NCI-H187 (cell line): ENCODE measurements at places on chromosomes 2 and 18.
A peak's percentile ranks its signal among the peaks of the same experiment; 100 is the strongest.

DNA sequence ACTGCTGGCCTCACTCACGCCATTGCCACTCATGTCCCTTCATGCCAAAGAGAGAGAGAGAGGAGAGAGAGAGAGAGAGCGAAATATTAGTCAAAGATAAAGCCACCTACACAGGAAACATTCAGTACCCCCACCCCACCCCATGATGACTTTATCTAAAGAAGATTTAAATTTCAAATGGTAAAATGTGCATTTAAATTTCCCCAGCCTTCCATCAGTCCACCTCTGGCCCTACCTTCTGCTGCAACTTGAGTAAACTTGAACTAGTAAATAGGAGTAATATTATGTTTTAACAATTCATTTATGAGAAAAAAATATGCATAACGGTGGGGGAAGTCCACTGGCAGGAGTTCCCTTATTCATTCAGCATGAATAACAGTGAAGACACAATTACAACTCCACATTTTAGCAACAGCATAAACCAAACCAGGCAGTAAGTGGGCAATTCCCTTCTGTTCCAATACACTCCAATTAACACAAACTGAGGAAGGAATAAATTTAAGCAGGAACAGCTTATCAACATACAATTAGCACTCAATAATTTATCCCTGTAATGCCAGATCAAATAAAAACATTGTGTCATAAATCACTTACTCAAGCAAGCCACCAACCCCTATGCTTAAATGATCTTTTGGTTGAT lies 264.2 kb downstream of the LNPK start:
- DNase-seq = no peak

DNA sequence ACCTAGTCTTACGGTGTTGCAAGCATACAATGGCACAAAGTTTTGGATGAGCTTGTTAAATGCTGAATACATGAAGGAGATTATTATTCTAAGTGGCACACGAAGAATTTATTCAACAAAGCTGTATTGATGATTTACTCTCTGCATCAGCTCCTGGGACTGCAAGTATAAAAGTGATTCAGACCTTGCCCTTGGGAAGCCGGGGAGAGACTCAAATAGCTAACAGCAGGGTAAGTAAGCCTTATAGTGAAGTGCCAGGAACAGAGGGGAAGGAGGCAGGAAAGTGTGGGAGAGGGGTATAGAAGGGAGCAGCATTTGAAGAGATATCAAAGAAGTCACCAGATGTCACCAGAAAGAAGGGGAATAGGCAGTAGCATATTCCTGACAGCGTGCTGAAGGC lies 115.4 kb downstream of the MCFD2 start:
- no peak for DNase-seq

DNA sequence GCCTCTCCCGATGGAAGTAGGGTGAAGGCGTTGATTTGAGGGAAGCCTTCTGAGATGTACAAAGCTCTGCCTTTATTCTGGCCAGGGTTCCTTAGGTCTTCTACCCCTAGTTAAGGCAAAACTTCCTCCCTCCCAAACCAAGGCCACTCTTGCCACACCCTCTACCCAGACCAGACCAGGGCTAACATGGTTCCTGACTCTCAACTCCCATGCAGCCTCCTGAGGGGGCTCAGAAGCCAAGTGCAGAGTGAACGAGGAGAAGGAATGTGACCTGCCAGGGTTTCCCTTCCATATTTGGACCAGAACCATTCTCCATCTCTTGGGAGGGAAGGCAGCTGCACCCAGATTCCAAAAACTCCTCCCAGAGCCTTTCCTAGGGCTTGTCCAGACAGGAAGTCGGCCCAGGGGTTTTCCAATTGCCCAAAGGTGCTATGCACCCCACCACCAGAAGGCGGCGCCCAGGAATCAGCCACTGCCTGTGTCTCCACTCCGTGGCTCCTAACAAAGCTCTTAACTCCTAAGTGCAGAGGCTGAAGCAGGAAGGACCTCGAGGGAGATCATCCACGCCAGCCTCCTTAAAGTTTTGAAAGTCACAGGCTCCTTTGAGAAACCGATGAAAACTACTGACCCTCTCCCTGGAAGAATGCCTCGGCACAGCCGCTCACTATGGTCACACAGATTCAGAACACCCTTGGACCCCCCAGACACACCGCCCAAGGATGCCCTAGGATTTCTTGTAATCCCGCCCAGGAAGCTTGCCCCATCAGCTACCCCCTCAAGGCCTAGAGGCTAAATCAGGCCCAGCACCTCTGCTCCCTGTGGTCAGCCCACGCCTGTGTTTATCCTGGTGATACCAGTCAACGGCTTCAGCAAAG lies 157.8 kb downstream of the SMAD2 start:
- peak; percentile 18 for DNase-seq

GRCh38 chr2:9573013-9573720 lies 17.5 kb upstream of the ADAM17 start:
- no peak for DNase-seq

DNA sequence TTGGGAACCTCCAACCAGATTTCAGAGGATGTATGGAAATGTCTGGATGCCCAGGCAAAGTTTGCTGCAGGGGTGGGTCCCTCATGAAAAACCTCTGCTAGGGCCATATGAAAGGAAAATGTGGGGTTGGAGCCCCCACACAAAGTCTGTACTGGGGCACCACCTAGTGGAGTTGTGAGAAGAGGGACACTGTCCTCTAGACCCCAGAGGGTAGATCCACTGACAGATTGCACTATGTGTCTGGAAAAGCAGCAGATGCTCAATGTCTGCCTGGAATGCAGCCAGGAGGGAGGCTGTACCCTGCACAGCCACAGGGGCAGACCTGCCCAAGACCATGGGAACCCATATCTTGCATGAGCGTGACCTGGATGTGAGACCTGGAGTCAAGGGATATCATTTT lies 573.7 kb upstream of the NXPH2 start:
- DNase-seq = no peak

GRCh38 chr2:10774394-10774793 lies 38.2 kb downstream of the PDIA6 start:
- no peak for DNase-seq

- no peak for DNase-seq
Observed at GRCh38 chr18:69770238-69770637, 177.4 kb downstream of the CD226 start.

GRCh38 chr18:70331456-70332097 lies 42.7 kb downstream of the SOCS6 start:
- DNase-seq = no peak

DNA sequence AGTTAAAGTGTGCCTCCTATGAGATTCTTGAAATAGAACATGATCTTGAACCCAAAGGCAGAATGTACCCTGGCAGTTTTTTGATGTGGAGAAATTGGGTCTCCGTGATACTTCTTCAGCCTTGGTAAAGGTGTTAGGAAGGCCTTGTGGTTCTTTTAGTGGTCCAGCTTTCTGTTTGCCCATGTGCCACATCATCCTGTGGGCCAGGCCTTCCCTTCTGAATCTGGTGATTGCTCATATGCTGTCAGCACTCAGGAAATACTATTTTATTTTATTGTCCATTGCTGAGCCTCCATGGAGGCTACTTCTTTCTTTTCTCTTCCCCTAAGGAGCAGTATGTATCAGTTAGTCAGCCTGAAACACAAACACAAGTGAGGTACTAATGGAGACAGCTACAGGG lies 52.9 kb downstream of the CCDC141 start:
- DNase-seq = no peak

DNA sequence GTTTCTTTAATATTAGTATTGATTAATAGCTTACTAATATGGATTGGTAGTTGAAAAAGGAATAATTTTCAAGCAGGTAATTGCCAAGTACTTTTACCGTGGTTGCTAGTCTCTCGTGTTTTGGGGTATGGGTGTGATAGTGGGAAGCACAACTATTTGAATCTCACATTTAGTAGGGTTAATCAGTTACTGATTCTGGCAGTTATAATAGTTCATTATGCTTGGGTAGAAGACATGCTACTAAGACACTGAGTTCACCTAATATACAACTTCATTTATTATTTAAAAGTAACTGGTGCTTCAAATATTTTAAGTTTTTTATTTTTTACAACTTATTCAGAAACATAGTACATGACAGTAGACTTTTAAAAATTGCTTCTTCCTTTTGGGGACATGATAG lies 33.5 kb downstream of the SOCS6 start:
- no peak for DNase-seq

- no peak for DNase-seq
Observed at GRCh38 chr18:49628881-49629795, 67.3 kb downstream of the LIPG start.

DNA sequence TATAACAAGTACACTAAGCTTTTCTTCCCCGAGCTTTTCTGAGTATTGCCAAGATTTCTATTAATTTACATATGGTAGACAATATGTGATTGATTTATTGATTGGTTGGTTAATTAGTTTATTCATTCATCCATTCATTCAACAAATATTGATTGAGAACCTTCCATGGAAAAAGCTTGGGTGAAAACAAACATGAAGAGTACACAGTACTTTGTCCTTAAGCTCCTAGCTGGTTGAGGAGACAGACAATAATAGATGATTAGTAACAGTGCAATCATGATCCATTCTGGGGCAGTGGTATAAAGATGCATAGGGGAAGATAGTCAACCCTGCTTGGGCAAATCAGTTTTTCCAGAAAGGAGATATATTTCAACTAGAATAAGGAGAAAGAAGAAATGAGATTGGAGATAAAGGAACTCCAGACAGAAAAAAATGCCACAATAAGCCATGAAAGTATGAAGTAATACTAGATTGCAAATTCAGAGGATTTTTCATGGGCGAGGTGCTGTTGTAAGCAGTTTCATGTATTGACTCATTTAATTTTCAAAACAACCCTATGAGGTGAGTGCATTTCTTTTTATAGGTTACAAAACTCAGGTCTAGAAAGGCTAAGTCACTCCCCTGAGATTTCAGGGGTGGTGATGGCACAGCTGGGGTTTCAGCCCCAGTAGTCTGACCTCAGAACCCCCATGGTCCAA lies 129.5 kb downstream of the RND3 start:
- no peak for DNase-seq

- DNase-seq = no peak
Observed at GRCh38 chr2:70716131-70716743, 51.8 kb downstream of the ADD2 start.

DNA sequence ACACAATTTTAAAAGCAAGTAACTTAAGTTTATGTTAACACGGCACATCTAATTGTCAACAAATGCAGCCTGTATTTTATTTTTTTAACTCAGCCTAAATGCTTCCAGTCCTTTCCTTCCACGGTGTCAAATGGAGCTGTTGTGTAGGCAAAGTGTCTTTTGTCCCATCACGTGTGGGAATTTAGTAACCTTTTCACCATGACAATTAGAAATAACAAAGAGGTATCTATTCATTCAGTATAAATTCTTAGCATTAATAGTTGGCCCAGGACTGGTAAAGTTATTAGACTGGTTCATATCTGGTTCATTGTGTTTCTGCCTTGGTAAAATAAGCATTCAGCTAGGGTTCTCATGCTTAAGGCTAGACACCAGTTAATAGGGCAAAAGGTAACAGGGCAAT lies 47.9 kb downstream of the FRZB start:
- DNase-seq = no peak

DNA sequence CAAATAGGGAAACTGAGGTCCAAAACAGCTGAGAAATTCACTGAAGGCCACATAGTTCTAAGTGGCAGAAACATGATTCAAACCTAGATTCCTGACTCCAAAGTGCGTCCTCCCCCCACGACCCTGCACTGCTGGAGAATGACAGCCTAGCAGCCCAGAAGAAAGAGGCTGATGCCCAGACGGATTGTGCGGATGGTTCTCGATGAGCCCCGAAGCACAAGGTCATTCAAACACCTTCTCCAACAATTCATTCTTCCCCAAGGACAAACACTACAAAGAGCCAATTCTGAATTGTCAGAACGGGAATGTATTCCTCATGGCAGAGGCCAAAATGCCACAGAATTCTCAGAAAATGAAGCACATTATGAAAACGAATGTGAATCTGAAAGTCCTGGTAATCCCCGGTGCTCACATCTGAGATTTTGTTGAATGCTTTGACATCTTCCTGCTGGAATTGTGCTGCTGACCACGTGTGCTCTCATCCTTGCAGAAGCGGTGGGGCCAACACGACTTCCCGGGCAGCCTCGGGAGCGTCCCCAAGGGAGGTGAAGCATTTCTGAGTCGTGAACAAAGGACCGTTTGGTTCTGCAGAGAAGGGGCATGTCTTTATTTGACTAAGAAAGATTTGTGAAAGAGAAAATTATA lies 337.0 kb downstream of the EIPR1 start:
- DNase-seq = no peak

DNA sequence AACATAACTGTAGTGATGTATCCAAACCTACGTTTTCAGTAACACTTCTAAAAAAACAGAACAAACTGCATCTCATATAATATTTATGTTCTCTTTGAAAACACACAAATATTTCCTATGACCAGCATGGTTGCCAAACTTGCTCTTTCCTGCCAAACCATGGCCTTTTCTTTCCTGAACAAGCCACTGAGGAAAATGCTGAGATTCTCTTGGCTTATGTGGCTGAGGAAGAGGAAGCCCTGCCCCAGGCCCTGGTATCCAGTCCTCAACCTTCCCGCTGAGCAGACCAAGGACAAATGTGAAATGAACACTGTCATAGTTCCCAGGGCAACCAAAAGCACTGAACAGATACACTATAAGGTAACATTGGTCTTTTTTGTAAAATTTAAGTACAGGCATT lies 35.9 kb upstream of the NARS1 start:
- no peak for DNase-seq

- DNase-seq = no peak
Observed at GRCh38 chr2:96325884-96326255, 753 bp downstream of the ITPRIPL1 start.

GRCh38 chr2:107259408-107260195 lies 373.6 kb upstream of the ST6GAL2 start:
- no peak for DNase-seq

DNA sequence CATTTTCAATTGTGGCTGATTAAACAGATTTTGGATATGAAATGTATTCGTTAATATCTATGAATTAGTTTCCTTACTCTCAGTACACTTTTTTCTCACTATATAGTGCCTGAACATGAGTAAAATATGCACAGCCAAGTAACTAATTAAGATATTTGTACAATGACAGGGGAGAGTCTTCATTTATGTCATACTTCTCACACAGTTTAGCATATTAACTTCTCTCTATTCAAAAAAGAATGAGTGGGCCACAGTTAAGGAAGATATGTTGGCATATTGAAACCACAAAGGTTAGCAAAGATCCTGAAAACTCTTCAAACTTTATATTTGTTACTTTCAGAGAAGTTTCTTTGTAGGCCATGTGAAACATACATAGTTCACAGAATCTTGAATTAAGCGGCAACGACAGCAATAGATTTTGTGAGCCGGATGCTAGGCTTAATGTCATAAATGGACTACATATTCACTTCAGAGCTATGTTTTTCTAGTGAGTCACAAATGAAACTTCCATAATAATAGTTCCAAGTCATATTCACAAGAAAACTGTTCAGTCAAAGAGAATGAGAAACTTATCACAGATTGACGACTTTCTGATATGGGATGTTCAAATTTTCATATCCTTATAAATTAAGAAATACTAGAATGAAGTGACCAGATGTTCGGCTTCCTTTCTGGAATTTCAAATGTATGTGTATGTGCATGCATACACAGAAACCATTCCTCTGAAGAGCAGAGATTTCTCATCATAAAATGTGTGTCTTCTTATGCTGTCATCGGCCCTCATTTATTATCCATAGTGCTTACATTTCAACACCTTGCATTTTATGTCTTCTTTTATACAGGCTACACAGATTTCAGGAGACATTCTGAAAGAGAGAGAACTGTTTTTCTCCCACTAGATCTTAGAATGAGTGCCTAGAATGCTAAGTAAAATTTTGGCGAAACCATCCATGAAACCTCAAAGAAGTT lies 584.0 kb downstream of the SATB2 start:
- DNase-seq = no peak
